ENCODE measurements at places on chromosomes 1 and 21. TPM values are rescaled to one million over a fixed set of nuclear protein-coding genes. Genes with fewer than 3 reads are reported as not detected.

The CFHR5 gene
- not detected for total RNA-seq

The RPE65 gene
- not detected for total RNA-seq

The TMPRSS2 gene
- total RNA-seq, result not detected

The CD101 gene
- 1.7 TPM for total RNA-seq

The SH3D21 gene
- total RNA-seq, result 0.63 TPM

The SELENON gene
- total RNA-seq, result 26.0 TPM

- peak; percentile 42 for DNase-seq
These were observed at the start of gene PARP1 for GRCh38 chr1:226407497-226408284. Gene PARP1, minus strand, starts transcription at chr1:226408093. Its CDS starts 164 bp downstream, at chr1:226407929.

DNA sequence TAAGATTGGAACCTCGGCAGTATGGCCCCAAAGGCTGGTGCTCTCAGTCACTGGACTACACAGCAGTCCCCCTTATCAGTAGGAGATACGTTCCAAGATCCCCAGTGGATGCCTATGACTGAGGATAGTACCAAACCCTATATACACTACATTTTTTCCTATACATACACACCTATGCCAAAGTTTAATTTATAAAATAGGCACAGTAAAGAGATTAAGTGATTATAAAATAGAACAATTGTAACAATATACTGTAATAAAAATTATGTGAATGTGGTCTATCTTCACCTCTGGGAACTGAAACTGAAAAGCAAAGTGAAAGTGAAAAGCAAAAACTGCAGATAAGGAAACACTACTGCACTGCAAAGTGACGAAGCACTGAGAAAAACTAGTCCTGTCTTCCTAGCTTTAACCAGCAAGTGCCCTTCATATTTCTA is 96.8 kb downstream of the INTS7 start:
- DNase-seq, result no peak

DNA sequence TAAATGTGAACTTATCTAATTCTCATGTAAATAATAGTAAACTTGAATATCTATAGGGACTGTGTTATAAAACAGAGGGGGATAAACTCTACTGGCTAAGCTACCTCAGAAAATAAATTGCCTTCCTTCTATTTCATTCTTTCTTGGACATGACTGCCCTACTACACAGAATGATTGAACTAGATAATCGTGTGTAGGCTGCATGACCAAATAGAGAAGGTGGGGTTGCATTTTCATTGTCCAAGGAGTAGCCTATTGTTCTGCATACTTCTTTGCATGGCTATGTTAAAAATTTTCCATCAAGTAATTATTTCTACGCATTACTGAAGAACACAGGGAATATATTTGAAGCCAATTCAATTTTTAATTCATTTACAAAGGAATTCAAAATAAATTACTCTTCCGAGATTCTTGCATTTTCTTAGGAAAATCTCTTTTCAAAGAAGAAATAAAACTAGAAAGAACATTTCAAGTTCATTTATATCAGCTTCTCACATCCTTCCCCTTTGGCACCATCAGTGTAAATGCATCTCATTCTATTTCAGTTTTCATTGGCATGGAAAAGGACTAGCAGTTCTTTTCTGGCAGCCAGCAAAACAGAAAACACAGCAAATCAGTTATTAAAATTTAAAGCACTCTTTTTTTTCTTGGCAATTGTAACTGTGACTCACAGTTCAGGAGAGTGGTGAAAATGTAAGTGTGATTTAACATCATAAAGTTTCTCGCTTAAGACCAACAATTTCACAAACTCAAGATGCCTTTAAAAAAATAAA is 714.7 kb downstream of the NCAM2 start:
- DNase-seq, result no peak

GRCh38 chr1:52238474-52238873 is 96.6 kb downstream of the ZFYVE9 start:
- DNase-seq, result no peak

GRCh38 chr21:45970674-45971615 is 10.6 kb upstream of the COL6A1 start:
- no peak for DNase-seq

DNA sequence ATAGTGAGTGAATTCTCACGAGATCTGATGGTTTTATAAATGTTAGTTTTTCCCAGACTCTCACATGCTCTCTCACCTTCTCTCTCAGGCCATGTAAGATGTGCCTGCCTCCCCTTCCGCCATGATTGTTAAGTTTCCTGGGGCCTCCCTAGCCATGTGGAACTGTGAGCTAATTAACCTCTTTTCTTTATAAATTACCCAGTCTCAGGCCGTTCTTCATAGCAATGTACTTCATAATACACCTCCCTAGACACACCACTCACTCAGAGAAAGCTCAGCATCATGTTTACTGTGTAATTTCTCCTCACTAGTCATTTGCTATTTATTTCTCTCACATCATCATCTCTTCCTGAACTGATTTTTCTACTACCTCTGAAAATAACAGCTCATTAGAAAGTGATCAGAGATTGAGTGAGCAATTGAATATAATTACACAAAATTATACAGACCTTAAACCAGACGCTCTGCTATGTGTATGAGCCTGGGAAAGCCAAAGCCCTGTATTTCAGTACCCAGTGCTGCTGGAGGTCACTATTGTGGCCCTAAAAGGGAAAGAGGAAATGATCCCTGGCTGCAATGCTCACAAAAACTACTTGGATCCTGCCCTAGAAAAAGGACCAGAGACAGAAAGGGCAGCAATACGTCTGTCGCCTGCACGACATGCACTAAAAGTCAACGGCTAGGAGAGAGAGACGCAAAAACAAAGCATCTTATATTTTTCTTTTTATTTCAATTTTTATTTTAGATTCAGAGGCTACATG is 284.5 kb downstream of the DSCAM start:
- DNase-seq, result no peak

GRCh38 chr1:43452789-43453441 is 816 bp downstream of the HYI start:
- DNase-seq, result no peak

Data from omental fat pad (tissue), 4 donors.